Progenitor cell of endocrine pancreas (in vitro differentiated cells): ENCODE measurements at places on chromosomes 2 and 18.
A peak's percentile ranks its signal among the peaks of the same experiment; 100 is the strongest.

- DNase-seq: no peak
Measured at GRCh38 chr2:39377226-39377939, 59.7 kb downstream of the MAP4K3 start.

DNA sequence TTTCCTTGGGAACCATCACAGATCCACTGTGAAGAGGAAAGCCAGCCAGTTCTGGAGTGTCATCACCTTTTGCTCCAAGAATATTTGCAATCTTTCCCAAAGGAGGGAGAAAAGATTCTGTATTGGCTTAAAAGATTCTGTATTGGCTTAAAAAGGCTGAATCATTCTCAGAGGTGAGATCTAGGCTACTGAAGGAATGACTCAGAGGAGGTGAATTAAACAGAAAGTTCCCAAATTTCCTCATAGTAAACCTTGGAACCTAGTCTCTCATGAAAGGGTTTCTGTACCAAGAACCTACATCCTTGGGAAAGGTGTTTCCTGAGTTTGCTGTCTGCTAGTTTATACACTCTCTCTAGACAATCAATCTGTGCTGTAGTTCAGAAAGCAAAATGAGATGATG, 34.1 kb upstream of the GRB14 start:
- DNase-seq: no peak

DNA sequence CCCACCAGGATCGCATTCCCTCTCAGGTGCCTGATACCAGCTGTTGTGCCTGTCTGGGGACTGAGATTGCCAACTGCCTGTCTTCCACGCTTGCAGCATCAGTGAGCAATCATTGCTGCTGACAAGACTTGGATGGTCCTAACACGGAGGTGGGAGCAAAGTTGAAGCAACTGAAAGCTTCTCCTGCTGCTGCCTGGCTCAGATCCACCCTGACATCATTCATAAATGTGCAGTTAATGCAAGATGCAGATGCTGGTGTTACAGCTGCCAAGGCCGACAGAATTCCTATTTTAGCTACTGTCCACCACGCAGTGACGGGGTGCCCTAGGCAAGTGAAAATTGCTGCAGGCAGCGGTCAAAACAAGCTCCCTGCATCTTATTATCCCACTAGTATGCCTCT, 131.4 kb downstream of the VWC2L start:
- no peak for DNase-seq

DNA sequence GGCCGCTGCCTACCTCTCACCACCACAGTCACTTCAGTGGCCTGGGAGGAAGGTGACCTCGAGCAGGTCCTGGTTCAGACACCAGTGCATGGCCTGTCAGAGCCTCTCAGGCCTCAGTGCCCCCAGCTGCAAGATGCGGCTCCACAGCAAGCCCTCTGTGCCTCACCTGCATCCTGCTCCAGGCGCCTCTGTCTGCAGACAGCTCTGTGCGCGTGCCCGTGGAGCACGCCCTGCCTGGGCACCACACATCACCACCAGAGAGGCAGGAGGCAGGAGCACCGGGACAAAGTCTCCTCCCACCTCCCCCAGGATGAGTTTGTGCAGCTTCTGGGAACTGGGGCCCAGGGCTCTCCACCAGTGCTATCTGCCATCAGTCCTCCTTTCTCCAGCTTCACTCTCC, 98.7 kb downstream of the TFCP2L1 start:
- no peak for DNase-seq

DNA sequence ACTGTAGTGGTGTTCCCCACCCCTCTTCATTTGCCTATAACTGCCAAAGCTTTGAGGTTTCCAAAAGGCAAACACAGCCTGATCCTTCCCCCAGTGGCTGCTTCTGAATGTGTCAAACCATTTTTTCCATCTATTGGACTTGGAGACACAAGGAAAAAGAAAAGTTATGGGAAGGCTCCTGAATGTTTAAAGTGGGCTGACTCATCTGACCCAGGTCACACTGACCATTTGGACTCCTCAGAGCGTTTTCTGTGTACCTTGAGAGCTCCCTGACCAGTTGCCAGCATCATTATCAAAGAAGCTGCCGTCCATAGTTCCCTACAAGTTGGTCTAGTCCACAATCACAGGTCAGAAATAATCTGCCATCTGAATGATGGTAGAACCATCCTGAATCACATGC, 123.4 kb upstream of the COL3A1 start:
- DNase-seq: no peak

GRCh38 chr2:69405306-69405705, 18.3 kb upstream of the GFPT1 start:
- no peak for DNase-seq

DNA sequence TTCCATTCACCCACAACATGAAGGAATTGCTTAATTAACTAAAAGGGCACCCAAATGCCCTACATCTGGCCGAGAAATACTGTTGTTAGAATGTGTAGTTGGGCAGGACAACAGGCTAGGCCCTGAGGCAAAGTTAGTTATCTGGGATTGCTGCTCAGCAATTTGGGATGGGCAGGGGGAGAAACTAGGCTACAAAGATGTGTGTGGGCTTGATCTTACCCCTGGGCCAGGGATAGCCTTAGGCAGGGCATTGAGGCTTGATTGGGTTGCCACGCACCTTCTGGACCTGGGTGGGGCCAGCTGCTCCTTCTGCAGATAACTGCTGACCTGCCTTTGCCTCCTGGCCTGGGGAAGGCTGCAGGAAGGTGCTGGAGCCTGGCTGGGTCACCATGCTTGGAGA, 9.4 kb downstream of the IL18RAP start:
- DNase-seq: no peak

GRCh38 chr18:20971886-20972267, 139.7 kb downstream of the ROCK1 start:
- no peak for DNase-seq

GRCh38 chr2:101267671-101268656, 15.3 kb downstream of the CNOT11 start:
- DNase-seq: no peak

DNA sequence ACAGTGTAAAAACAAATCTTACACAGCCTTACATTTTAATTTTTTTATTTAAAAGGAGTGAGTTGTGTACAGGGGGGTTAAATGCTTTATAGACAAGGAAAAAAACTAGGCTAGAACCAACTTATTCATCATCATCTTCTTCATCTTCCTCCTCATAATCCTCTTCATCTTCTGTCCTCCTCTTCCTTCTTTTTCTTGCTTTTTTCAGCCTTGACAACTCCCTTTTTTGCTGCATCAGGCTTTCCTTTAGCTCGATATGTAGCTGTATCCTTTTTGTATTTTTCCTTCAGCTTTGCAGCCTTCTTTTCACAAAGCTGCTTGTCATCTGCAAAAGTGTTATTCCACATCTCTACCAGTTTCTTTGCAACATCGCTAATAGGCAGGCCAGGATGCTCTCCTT, 113.6 kb upstream of the SP5 start:
- DNase-seq: no peak

GRCh38 chr2:147351784-147352183, 493.0 kb upstream of the ACVR2A start:
- no peak for DNase-seq

GRCh38 chr2:162710287-162710890, 128.2 kb downstream of the KCNH7 start:
- DNase-seq: no peak

GRCh38 chr2:403682-404081, 115.8 kb upstream of the ALKAL2 start:
- no peak for DNase-seq

DNA sequence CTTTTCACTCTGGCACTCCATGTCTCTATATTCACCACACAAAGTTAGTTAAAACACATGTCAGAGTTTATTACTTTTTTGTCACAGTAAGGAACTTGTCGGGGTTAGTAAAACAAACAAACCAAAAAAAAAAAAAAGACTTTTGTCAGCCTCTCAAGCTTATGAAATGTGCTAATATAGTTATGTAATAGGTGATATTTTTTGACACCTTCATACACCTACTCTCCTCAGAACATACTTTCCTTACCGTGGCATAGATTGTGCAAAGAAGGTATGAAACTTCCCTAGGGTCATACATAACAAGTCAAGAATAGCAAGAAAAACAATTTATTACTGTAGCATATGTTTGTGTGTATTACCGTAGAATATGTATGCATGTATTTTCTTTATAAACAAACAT, 633.3 kb downstream of the CNTNAP5 start:
- DNase-seq: no peak

GRCh38 chr2:72220170-72220569, 72.5 kb upstream of the CYP26B1 start:
- no peak for DNase-seq

- peak; percentile 49 for DNase-seq
Measured at GRCh38 chr2:210224941-210225672, at the start of gene ACADL. Gene ACADL, minus strand, starts transcription at chr2:210225447. Its CDS starts 184 bp downstream, at chr2:210225263.

DNA sequence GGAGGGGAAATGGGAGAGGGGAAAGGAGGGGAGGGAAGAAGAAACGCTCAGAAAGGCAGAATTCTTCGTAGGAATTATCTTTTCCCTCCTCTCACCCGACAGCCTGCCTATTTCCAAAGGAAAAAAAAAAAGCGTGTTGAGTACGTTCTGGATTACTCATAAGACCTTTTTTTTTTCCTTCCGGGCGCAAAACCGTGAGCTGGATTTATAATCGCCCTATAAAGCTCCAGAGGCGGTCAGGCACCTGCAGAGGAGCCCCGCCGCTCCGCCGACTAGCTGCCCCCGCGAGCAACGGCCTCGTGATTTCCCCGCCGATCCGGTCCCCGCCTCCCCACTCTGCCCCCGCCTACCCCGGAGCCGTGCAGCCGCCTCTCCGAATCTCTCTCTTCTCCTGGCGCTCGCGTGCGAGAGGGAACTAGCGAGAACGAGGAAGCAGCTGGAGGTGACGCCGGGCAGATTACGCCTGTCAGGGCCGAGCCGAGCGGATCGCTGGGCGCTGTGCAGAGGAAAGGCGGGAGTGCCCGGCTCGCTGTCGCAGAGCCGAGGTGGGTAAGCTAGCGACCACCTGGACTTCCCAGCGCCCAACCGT, at the start of gene GAD1:
TSS of gene GAD1 (plus strand) at position 384 of the 589 bp plus-strand sequence. CDS start 1,705 bp downstream, outside the sequence.
- peak; percentile 47 for DNase-seq

GRCh38 chr2:95208106-95208505, 785 bp downstream of the ZNF892 start:
- DNase-seq: no peak
